ENCODE measurements at places on chromosomes 11 and 22. TPM values are rescaled to one million over a fixed set of nuclear protein-coding genes. Genes with fewer than 3 reads are reported as not detected.

DNA sequence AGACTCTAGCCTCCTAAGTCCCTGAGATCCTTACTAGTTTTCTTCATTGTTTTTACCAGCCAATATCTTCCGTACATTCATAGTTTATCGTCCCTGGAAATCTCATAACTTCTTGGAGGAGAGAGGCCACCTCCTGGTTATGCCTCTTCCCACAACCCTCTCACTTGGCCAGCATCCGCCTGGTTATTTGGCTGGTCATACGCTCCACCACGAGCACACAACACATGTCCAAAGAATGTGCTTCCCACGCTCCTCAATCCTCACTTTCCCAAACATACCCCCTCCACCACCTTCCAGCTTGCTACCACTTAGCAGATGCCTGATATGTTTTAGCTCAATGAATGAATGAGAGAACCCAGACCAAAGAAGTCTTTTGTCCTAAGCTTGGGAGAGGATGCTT, 83.5 kb upstream of the EIF3D start:
- peak; percentile 8 for DNase-seq

DNA sequence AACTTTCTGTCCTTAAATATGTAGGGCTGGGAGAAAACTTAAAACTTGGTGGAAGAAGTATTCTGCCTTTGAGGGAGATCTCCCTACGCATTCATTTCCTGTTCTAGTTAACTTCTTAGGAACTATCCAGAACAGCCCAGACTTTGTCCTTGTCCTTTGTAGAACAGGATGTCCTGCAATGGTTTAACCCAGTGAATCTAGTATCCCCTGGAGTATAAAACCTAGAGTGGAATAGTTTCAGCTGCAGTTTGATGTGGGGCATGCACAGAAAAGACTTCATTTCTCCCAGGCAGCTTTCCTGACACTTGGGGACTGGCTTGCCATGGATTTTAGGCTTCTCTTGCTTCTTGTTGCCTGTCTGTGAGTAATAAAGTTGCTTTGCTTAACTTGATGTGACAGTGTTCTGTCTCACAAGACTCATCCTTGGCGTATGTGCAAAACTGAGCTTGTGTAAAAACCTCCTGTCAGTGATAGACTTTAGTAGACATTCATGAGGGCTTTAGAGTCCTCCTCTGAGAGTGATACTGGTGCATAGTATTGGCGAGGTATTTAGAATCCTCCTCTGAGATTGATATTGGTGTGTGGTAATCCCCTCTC, 28.2 kb downstream of the ARHGAP42 start:
- no peak for DNase-seq

DNA sequence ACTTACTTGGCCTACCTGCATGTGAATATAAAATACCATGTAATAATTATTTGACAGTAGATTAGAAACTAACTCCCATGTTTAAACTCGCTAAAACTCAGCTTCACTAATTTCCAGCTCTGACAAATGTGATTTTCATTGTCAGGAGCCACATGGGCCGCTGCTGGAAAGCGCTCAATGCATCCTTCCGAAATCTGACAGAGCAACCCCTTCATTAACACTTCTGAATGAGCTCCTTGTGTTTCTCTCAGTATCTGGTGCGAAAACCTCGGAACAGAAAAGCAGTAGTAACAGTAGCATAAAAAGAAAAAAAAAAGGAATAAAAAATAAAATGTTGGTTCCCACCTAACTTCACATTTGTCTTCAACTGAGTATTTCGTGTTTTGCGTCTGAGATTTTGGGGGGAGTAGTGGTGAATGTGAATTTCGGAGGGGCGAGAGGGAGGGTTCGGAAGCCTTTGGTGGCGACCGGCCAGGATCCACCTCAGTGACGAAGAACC, 710 bp downstream of the MTCH2 start:
- DNase-seq = no peak

GRCh38 chr11:45457649-45458048, 171.5 kb upstream of the SYT13 start:
- peak; percentile 31 for DNase-seq

GRCh38 chr22:35266277-35266676, 9.0 kb downstream of the HMGXB4 start:
- DNase-seq = no peak

CYTH4 gene
- not detected for polyA plus RNA-seq

DNA sequence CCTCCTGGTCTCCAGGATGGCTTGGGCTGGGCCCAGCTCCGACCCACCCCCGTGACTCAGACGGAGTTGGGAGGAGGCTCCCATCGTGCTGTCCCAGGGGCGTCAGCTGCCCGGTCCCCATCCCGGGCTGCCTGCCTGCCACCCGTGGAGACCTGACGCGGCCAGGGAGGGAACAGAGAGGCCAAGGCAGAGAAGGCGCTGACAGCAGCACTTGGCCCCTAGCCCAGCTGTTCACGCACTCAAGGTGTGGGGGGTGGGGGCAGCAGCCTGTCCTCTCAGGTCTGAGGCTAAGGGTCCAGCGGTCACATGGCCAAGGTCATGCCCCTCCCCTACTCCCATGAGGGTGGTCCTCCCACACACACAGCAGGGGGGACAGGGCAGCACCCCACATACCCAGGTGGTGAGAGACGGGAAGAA, 48.6 kb downstream of the ELFN2 start:
- DNase-seq = no peak

GRCh38 chr11:78740199-78741071, 165.8 kb upstream of the NARS2 start:
- DNase-seq = no peak

DNA sequence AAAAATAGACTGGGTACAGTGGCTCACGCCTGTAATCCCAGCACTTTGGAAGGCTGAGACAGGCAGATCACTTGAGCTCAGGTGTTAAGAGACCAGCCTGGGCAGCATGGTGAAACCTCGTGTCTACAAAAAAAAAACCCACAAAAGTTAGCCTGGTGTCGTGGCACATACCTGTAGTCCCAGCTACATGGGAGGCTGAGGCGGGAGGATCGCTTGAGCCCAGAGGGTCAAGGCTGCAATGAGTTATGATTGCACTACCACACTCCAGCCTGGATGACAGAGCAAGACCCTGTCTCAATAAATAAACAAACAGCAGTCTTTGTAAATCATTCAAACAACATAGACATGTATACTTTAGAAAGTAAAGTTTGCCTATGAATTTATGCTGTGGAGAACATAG, 2.5 kb downstream of the MOV10L1 start:
- DNase-seq = no peak

DNA sequence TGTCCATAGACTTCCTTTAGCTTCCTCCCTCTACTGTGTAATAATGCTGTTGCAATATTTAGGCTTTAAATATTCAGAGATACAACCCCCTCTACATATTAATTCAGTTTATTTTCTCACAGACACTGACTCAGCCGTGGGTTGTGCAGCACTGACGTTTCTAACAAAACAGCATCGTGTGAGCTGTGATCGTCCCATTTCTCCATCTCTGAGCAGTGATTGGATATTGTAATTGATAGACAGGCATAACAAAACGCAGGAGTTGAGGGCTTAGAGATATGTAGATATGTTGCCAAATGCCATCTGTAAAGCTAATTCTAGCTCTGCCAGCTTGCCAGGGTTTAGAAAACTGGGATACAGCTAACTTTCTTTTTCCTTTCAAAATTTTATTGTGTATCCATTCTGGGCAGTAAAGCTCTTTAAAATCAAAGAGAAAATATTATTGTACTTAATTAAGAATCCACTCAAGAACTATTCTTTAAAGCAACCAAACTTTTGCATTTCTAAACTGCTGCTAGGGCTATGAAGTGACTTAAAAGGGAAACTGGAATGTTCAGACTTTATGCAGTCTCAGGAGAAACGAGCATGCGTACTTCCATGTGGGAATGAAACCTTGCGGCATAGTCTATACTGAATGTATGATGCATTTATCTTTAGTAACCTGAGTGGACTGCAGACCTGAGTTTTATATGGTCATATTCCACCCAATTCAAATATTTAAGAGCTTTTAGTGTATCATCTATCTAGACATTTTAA, 22.7 kb downstream of the BTBD10 start:
- peak; percentile 84 for DNase-seq

DNA sequence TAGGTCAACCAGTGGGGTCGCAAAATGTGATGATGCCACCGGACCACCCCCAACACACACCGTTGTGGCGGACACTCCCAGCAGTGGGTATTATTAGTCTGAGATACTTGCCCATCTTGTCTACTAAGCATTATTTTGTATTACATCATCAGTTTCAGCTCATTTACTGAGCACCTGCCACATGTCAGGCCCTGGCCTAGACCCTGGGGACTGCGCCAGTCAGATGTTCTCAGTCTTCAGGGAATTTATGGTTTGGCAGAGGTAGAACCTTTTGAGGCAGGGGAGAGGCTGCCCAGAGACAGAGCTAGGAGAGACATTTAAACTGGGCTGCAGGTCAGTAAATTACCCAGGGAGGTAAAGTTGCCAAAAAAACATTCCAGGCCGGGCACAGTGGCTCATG, 43.1 kb upstream of the GCAT start:
- no peak for DNase-seq

SYCE3 gene
- polyA plus RNA-seq = not detected

DNA sequence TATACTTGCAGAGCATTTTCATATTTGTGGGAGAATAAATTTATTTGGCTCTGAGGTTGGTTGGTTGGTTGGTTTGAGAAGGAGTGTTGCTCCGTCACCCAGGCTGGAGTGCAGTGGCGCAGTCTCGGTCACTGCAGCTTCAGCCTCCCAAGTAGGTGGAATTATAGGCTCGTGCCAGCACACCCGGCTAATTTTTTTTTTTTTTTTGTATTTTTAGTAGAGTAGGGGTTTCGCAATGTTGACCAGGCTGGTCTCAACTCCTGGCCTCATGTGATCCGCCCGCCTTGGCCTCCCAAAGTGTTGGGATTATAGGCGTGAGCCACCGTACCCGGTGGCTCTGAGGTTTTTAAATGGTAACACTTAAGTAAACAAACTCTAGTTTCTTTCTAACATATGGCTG, 161.1 kb downstream of the TEAD1 start:
- DNase-seq = no peak

GRCh38 chr11:56151376-56151775, 8.7 kb downstream of the OR8K5 start:
- no peak for DNase-seq

GRCh38 chr11:22795914-22796313, 33.7 kb downstream of the SVIP start:
- DNase-seq = no peak

DNA sequence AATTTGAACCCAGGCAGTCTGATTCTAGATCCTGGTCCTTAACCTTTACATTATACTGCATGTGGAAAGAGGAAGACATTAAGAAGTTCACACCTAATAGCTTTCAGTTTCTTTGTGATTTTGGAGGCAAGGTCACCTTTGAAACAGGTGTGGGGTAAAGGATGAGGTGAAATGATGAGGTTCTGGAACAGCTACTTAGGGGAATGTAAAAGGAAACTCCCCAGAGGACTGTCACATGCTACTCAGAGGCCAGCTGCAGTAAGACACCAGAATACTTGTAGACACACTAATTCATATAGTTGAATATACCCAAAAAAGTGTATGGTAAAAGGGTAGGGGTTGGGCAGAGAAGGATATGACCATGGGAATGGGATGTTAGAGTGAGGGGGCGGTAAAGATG, 5.4 kb downstream of the APIP start:
- no peak for DNase-seq

GRCh38 chr11:2462986-2463765, 18.4 kb downstream of the KCNQ1 start:
- no peak for DNase-seq

Measured in BJ (cell line).